Stimulated activated CD4-positive, alpha-beta T cell treated with anti-CD3 and anti-CD28 coated beads, Interleukin-15, amount 100 ng/mL, for 1 hour (primary cell): ENCODE measurements at places on chromosomes 4 and X.

DNA sequence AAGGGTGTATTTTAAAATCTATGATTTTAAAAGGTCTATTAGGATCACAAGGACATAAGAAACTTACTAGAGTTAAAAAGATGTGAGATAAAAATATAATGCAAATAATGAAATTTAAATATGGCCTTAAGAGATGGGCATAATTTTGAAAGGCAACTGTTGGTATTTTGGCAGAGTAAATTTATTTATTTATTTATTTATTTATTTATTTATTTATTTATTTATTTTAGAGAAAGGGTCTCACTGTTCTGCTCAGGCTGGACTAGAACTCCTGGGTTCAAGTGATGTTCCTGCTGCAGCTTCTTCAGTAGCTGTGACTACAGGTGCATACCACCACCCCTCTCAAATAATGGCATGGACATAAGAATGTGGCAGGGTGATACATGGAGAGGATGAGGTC is 932.1 kb upstream of the LCORL start:
- no peak for DNase-seq

DNA sequence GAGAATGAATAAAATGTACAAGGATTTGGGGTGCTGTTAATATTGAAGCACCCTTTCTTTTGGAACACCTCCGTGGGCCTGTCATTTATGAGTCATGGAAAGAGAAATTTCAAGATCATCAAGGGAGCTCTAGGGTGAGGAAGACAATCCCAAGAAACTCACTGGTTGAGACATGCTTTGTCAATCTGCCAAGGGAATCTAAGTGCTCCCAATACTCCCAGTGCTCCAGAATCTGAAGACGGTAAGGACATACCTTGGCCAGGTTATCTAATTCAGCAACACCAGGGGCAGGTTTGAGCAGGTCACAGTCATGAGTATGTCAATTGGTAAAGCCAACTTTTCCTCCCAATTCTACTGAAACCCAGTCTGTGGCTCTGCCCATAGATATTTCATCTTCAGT is 556.4 kb upstream of the CPEB2 start:
- DNase-seq: no peak

- DNase-seq: no peak
Measured at GRCh38 chr4:114251020-114251419, 271.6 kb upstream of the ARSJ start.

GRCh38 chrX:110004215-110004614 is 1.3 kb downstream of the TMEM164 start:
- no peak for DNase-seq

GRCh38 chrX:41664375-41664901 is 24.3 kb upstream of the GPR34 start:
- no peak for DNase-seq

- no peak for DNase-seq
Measured at GRCh38 chr4:112167794-112168193, 22.5 kb downstream of the FAM241A start.

DNA sequence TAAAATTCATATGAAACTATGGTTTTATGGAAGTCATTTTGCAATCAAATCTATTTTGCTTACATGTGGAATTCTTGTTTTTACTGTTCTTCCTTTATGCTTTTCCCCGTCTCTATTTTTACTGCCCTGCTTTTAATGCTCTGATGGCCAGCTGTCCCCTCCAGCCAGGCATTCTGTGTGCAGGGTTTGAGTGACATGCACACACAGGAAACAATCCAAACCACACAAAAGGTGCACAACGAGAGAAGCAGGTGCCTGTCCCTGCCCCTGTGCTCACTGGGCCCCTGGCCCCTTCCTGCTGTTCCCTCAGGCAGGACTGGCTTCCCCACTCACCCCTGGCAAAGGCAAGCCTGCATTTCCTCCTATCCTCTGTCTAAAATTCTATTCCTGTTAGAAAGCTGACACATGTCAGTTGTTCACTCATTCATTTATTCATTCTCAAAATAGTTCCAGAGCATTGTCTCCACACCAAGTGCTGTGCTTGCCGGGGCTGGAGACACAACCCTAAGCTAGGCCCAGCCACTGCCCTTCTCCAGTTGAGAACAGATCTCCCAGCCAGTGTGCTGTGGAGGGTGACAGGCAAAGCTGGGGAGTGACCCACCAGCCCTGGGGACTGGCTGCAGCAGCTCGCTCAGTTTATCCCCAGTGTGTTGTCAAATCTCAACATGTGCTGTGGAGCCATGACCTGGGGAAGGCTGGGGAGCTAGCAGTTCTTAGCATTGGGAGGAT is 346.3 kb downstream of the FBXW7 start:
- no peak for DNase-seq

- no peak for DNase-seq
Measured at GRCh38 chr4:168514249-168514852, 17.5 kb downstream of the PALLD start.

GRCh38 chrX:129823115-129823514 is 20.6 kb downstream of the ZDHHC9 start:
- peak; percentile 6 for DNase-seq
